ENCODE measurements at places on chromosomes 16 and 17. TPM values are rescaled to one million over a fixed set of nuclear protein-coding genes. Genes with fewer than 3 reads are reported as not detected.

Gene TEX19
- not detected for total RNA-seq

Gene SOST
- not detected for total RNA-seq

Gene PLLP
- total RNA-seq, result 15.9 TPM

Gene TBX6
- total RNA-seq, result 0.58 TPM

Gene SMTNL2
- total RNA-seq, result not detected

Gene MYH10
- 137 TPM for total RNA-seq

Gene OR1A1
- total RNA-seq, result not detected

Gene STUB1
- total RNA-seq, result 240 TPM

Gene SLC6A2
- not detected for total RNA-seq
